ENCODE measurements at places on chromosomes 7 and 10. TPM values are rescaled to one million over a fixed set of nuclear protein-coding genes. Genes with fewer than 3 reads are reported as not detected.

- no peaks in the 10 kb centered on the region for H3K27me3 ChIP-seq
- no peaks in the 10 kb centered on the region for H3K4me1 ChIP-seq
- H3K27ac ChIP-seq = no peak overlapping the region
- no peaks in the 10 kb centered on the region for H3K36me3 ChIP-seq
Measured at GRCh38 chr10:19719284-19719683, 96.9 kb upstream of the PLXDC2 start.

DNA sequence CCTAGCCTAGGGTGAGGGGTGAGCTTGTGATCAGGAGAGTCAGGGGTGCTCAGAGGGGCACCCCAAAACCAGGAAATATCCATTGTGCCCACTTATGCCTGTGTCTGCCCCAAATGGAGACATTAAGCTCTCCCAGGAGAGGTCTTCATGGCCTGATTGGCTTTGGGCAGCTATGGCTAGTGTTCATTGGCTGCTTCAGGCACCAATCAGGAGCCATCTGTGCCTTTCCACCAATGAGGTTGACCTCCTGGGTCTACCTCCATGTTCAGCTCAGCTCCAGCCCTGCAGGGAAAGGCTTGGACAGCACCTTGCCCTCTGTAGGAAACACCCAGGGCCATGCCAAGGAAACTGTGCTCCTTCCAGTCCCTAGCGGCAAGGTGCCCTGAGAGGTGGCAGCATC is 23.9 kb upstream of the HSPB1 start:
- no peaks in the 10 kb centered on the region for H3K36me3 ChIP-seq
- no peak for DNase-seq
- H3K4me1 ChIP-seq = peaks cover 12% of the 10 kb centered on the region
- H3K27ac ChIP-seq = no peak overlapping the region
- H3K4me3 ChIP-seq = no peak overlapping the region

GRCh38 chr7:87231258-87231657 is 11.7 kb upstream of the TMEM243 start:
- H3K27me3 ChIP-seq = peaks cover 2% of the 10 kb centered on the region
- no peaks in the 10 kb centered on the region for H3K36me3 ChIP-seq
- H3K27ac ChIP-seq = no peak overlapping the region
- peaks cover 3% of the 10 kb centered on the region for H3K4me1 ChIP-seq

GRCh38 chr10:107915215-107915610 is 750.7 kb upstream of the SORCS1 start:
- no peak overlapping the region for H3K27ac ChIP-seq
- no peak overlapping the region for H3K4me3 ChIP-seq
- H3K36me3 ChIP-seq = no peaks in the 10 kb centered on the region
- H3K27me3 ChIP-seq = peaks cover 6% of the 10 kb centered on the region
- peaks cover 15% of the 10 kb centered on the region for H3K4me1 ChIP-seq
- DNase-seq = peak; percentile 28

DNA sequence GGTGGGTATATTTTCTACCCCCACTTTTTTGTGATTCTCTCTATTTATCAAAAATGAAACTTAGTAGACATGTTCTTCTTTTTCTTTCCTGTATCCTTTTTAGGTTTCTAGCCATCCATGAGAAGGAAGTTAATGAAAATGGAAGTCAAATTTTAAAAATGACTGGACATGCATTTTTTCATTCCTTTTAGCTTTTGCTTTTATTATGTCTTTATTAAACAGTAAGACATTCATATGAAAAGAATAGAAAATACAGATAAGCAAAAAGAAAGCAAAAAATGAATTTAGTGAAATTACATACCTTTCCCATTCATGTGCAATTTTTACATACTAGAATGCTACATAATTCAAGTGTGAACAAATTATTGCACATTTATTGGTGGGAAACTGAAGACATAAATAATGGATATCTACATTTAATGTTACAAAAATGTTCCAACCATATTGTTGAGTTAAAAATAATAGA is 88.7 kb downstream of the CPED1 start:
- no peaks in the 10 kb centered on the region for H3K27me3 ChIP-seq
- no peak overlapping the region for H3K4me3 ChIP-seq
- H3K4me1 ChIP-seq = peaks cover 5% of the 10 kb centered on the region

The CPA2 gene
- total RNA-seq = not detected

- peaks cover 54% of the 10 kb centered on the region for H3K4me1 ChIP-seq
- no peaks in the 10 kb centered on the region for H3K36me3 ChIP-seq
- H3K27ac ChIP-seq = no peak overlapping the region
- peak overlapping the region; percentile 67 for H3K4me3 ChIP-seq
- H3K27me3 ChIP-seq = peaks cover 66% of the 10 kb centered on the region
Measured at GRCh38 chr10:75399461-75400162, 2.0 kb downstream of the ZNF503 start.

The MOGAT3 gene
- not detected for total RNA-seq

DNA sequence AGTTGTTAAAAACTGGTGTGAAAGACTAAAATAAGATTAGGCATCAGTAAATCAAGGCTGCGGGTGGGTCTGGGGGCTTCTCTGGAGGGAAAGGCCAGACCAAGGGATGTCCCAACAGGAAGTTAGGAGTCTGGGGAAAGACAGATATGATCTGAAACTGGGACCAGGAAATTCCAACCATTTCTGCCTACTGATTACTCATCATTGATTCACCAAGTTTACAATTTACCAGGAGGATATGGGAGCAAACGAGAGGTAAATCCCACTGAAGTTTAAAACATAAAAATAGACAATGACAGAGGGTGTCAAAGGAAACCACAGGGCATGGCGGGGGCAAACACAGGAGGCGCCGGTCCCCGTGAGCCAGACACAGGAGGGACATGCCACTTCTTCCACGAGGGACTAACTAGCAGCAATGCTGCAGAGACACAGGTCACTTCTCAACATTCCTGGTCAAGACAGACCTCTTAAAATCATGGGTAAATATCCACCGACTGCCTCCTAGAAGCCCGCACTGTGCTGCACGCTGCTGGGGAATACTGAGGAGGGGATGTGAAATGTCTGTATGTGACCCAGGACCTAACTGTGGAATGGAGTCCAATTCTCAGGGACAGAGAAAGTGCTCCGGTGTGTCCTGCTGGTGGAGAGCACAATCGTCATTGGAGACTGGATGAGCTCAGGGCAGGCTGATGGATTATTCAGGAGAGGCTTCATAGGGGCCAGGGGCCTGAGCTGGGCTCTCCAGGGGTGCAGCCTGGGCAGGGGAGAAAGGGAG is 153.4 kb upstream of the KLF14 start:
- no peak overlapping the region for H3K4me3 ChIP-seq
- peaks cover 76% of the 10 kb centered on the region for H3K36me3 ChIP-seq
- H3K27me3 ChIP-seq = no peaks in the 10 kb centered on the region
- DNase-seq = no peak
- H3K4me1 ChIP-seq = no peaks in the 10 kb centered on the region
- no peak overlapping the region for H3K27ac ChIP-seq

- no peak overlapping the region for H3K27ac ChIP-seq
- no peak for DNase-seq
- no peak overlapping the region for H3K4me3 ChIP-seq
- H3K4me1 ChIP-seq = no peaks in the 10 kb centered on the region
- no peaks in the 10 kb centered on the region for H3K36me3 ChIP-seq
Measured at GRCh38 chr7:106357675-106358074, 72.9 kb upstream of the NAMPT start.

- H3K27ac ChIP-seq = no peak overlapping the region
- no peaks in the 10 kb centered on the region for H3K36me3 ChIP-seq
- no peak for DNase-seq
- no peaks in the 10 kb centered on the region for H3K4me1 ChIP-seq
- H3K27me3 ChIP-seq = no peaks in the 10 kb centered on the region
Measured at GRCh38 chr10:109219935-109220605, 703.2 kb downstream of the XPNPEP1 start.

- H3K27me3 ChIP-seq = no peaks in the 10 kb centered on the region
- H3K27ac ChIP-seq = no peak overlapping the region
- peaks cover 1% of the 10 kb centered on the region for H3K36me3 ChIP-seq
Measured at GRCh38 chr7:26343320-26343832, 51.7 kb downstream of the SNX10 start.

DNA sequence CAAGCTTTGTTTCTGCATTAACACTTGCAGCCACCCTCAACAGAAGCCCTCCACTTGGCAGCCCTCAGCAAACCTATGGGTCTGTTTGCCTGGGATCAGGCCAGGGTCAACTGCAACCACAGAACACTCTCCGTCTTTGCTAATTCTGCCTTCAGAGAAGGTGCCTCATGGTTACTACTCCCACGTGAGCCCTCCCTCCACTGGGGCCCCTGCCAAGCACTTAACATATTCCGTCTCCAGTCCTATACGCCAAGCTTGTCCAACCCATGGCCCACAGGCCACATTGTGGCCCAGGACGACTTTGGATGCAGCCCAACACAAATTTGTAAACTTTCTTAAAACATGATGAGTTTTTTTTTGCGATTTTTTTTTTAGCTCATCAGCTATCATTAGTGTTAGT is 54.7 kb downstream of the HSPA12A start:
- H3K36me3 ChIP-seq = no peaks in the 10 kb centered on the region
- no peaks in the 10 kb centered on the region for H3K4me1 ChIP-seq
- H3K4me3 ChIP-seq = no peak overlapping the region
- no peak overlapping the region for H3K27ac ChIP-seq
- H3K27me3 ChIP-seq = no peaks in the 10 kb centered on the region

DNA sequence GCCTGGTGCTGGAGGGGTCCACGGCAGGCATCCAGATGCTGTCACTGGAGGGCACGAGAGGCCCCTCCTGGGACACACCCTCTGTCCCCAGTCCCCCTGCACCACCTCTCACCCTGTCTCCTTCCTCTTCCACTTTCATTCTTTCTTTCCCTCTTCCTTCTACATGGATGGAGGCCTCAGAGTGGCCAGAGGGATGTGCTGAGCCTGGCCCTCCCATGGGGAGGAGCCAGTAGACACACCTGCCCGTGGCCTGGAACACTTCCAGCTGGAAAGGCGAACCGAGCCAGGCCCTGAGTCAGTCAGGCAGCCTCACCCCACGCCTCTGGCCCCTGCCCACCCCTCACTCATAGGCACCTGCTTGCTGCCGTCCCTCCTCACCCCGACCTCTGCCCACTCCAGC is 55.9 kb upstream of the MXI1 start:
- H3K4me3 ChIP-seq = no peak overlapping the region
- H3K27me3 ChIP-seq = no peaks in the 10 kb centered on the region
- peaks cover 53% of the 10 kb centered on the region for H3K4me1 ChIP-seq
- DNase-seq = no peak

The SPACDR gene
- total RNA-seq = 3.7 TPM

DNA sequence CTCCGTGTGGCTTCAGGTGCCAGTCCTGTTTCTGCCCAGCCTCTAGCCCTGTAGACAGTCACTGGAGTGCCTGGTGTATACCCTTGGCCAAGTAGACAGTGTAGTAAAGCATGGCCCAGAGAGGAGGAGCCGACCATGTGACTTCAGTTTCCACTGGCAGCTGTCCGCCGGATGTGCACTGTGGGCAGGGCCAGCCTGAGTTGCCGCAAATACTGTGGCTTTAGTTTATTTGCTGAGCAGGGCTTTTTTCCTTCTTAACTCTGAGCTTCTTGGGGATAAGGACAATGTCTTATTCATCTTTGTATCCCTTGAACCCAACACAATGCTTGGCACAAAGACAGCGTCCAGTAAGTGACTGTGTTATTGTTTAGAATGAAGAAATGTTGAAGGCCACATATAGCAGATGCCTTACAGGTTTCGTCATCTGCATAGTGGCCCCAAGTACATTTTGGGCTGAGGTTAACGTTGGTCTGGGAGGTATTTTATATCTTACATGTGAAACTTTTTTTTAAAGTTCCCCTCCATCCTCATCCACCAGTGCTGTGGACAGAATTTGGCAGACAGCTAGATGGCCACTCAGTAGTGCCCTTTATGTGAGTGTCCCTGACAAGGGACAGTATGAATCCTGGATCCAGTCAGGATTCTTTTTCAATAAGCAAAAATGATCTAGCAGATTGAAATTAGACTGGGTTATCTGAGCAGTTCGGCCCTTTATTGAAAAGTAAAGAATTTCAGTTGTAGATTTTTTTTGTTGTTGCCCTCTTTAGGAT is 40.6 kb downstream of the CYP17A1 start:
- no peak overlapping the region for H3K4me3 ChIP-seq
- H3K4me1 ChIP-seq = peaks cover 34% of the 10 kb centered on the region
- peaks cover 39% of the 10 kb centered on the region for H3K36me3 ChIP-seq
- peak overlapping the region; percentile 84 for H3K27ac ChIP-seq

GRCh38 chr7:158633055-158633956 is 45.7 kb upstream of the PTPRN2 start:
- no peaks in the 10 kb centered on the region for H3K36me3 ChIP-seq
- no peak overlapping the region for H3K27ac ChIP-seq
- no peak overlapping the region for H3K4me3 ChIP-seq

The ANKRD61 gene
- not detected for total RNA-seq

The WEE2 gene
- total RNA-seq = not detected

DNA sequence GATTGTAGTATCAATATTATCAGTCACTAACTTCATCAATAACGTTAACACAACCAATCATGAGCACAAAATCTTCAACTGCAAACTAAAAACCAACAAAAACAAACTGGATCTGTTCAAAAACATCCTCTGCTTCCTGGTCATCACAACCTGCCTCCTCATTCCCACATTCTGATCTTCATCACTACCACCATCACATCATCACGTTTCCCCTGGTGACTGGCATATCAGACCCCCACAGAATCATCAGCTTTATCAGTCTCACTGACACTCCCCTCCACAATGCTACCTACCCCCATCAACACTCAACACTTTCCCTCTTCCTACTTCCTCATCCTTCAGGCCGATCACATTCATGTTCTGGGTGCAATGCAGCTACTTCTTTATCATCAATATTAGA is 11.4 kb downstream of the XPNPEP1 start:
- no peak for DNase-seq
- H3K27ac ChIP-seq = peak overlapping the region; percentile 46
- peaks cover 11% of the 10 kb centered on the region for H3K36me3 ChIP-seq
